Hair follicle dermal papilla cell (primary cell): ENCODE measurements at places on chromosomes 11 and 22. TPM values are rescaled to one million over a fixed set of nuclear protein-coding genes. Genes with fewer than 3 reads are reported as not detected.

The PLAAT2 gene
- total RNA-seq: not detected in 2 replicates

The IFITM1 gene
- 182 and 187 TPM in 2 replicates for total RNA-seq

The CARD18 gene
- not detected in 2 replicates for total RNA-seq

The ANO3 gene
- total RNA-seq: 0.16 and 0.24 TPM in 2 replicates

The H19 gene
- total RNA-seq: 0.49 and 0.73 TPM in 2 replicates

The UFD1 gene
- 38.9 and 39.1 TPM in 2 replicates for total RNA-seq

The ZNF215 gene
- 5.7 and 7.4 TPM in 2 replicates for total RNA-seq

The FAM180B gene
- total RNA-seq: 0.24 TPM in 1 of 2 replicates, not detected in the other

The CASTOR1 gene
- 6.5 and 11.2 TPM in 2 replicates for total RNA-seq

The UPK3A gene
- not detected in 2 replicates for total RNA-seq

The NPAS4 gene
- total RNA-seq: under 0.01 TPM in 1 of 2 replicates, not detected in the other

The C22orf42 gene
- not detected in 2 replicates for total RNA-seq

The CD6 gene
- total RNA-seq: not detected in 2 replicates

The KRTAP5-11 gene
- not detected in 2 replicates for total RNA-seq

The GAL3ST1 gene
- total RNA-seq: not detected in 2 replicates

The OAF gene
- total RNA-seq: 30.0 and 35.0 TPM in 2 replicates

The MS4A15 gene
- total RNA-seq: not detected in 2 replicates

The RAB36 gene
- 7.6 and 10.8 TPM in 2 replicates for total RNA-seq

The OR5F1 gene
- not detected in 2 replicates for total RNA-seq

The TIGD3 gene
- 0.12 TPM in 1 of 2 replicates, not detected in the other for total RNA-seq

The INS gene
- total RNA-seq: not detected in 2 replicates

The TEAD1 gene
- total RNA-seq: 332 and 365 TPM in 2 replicates

The KDM4D gene
- total RNA-seq: 0.49 and 0.97 TPM in 2 replicates

The PAX6 gene
- total RNA-seq: 0.32 and 0.85 TPM in 2 replicates

The NAALAD2 gene
- 7.4 and 10.9 TPM in 2 replicates for total RNA-seq

The GLYATL1 gene
- total RNA-seq: 0.12 and 0.32 TPM in 2 replicates

The BCO2 gene
- total RNA-seq: 1.1 and 1.7 TPM in 2 replicates

The CNTF gene
- 2.9 and 3.4 TPM in 2 replicates for total RNA-seq

The FADS1 gene
- 279 and 347 TPM in 2 replicates for total RNA-seq

The KCNJ11 gene
- not detected in 2 replicates for total RNA-seq

The APOL5 gene
- not detected in 2 replicates for total RNA-seq

The CEND1 gene
- total RNA-seq: 0.97 and 1.9 TPM in 2 replicates

The TRIM29 gene
- 1.6 and 2.7 TPM in 2 replicates for total RNA-seq

The CD3E gene
- total RNA-seq: not detected in 2 replicates

The OR52N4 gene
- not detected in 2 replicates for total RNA-seq

The OR4S2 gene
- total RNA-seq: not detected in 2 replicates

The HDAC10 gene
- 20.8 and 24.2 TPM in 2 replicates for total RNA-seq

The MSANTD4 gene
- total RNA-seq: 43.8 and 45.3 TPM in 2 replicates

The SLC25A18 gene
- total RNA-seq: not detected in 2 replicates

The MIAT gene
- total RNA-seq: 1.1 and 1.8 TPM in 2 replicates

The VWCE gene
- total RNA-seq: 2.8 and 3.4 TPM in 2 replicates

The SCN4B gene
- total RNA-seq: under 0.01 TPM in 1 of 2 replicates, not detected in the other

The CCDC83 gene
- total RNA-seq: not detected in 2 replicates

The OR8G5 gene
- not detected in 2 replicates for total RNA-seq

The FXYD2 gene
- not detected in 2 replicates for total RNA-seq

The NLRP14 gene
- 0.16 and 0.24 TPM in 2 replicates for total RNA-seq

The RAG1 gene
- 0.85 and 0.97 TPM in 2 replicates for total RNA-seq

The TIMP3 gene
- total RNA-seq: 471 and 701 TPM in 2 replicates

The SYT7 gene
- total RNA-seq: 0.61 and 0.65 TPM in 2 replicates

The P4HA3 gene
- 3.5 and 3.9 TPM in 2 replicates for total RNA-seq

The CDC42EP1 gene
- 41.7 and 53.3 TPM in 2 replicates for total RNA-seq

The DEFB131B gene
- not detected in 2 replicates for total RNA-seq

The APOL6 gene
- total RNA-seq: 53.9 and 73.2 TPM in 2 replicates

The MRE11 gene
- 11.2 and 14.1 TPM in 2 replicates for total RNA-seq

The SPI1 gene
- not detected in 2 replicates for total RNA-seq

The KCNJ5 gene
- total RNA-seq: 0.12 and 0.32 TPM in 2 replicates

The NOL12 gene
- total RNA-seq: 9.6 and 13.8 TPM in 2 replicates

The PGM2L1 gene
- total RNA-seq: 2.9 and 3.1 TPM in 2 replicates
